ENCODE measurements at places on chromosomes 2 and 18. TPM values are rescaled to one million over a fixed set of nuclear protein-coding genes. Genes with fewer than 3 reads are reported as not detected.

DNA sequence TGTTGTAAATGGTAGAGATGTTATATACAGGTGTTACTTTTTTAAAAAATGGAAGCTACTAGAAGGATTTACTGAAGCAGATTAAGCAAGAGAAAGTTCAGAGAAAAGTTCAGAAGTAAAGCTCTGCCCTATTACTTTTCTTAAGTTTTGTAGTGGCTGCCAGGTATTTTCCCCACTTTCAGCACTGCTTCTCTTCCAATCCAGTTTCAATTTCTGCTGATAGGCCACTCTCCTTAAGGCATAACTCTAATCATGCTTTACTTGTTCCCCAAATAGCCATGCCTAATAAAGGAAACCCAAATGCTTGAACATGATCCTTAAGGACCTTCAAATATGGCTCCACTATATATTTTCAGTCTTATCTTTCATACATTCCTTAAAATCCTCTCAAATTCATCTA lies 880.8 kb upstream of the CDH2 start:
- DNase-seq: no peak

DNA sequence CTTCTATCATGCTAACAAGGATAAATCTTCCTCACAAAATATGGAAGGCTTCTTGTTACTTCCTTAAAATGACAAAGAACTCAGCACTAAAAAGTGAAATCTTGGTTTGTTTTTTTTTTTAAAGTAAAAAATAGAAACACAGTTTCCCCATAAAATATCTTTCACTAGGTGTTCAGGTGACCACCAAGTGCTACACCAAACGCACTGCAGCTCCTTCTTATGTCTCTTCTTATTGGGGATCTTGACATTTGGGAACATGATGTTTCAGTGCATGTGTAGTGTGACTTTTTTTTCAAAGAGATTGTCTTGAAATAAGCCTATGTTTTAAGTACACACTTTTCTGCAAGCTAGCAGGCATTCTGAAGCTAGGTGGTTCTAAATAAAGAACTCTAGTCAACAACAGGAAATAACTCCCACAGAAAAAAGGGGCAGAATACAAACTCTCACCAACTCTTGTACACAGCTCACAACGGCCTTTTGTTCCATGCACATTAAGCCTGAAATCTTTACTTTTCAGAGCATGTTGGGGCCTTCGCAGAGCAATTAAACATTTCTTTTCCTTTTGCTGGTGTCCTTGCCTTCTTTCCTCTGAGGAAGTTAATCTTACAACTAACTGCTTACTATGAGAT lies 13.2 kb upstream of the SERTAD2 start:
- no peak for DNase-seq

GRCh38 chr18:79569720-79570119 lies 109.9 kb upstream of the CTDP1 start:
- DNase-seq: no peak

SLC5A7 gene
- not detected for total RNA-seq

CRACDL gene
- 12.9 TPM for total RNA-seq
